ENCODE measurements at places on chromosomes 2 and 18.

- DNase-seq: no peak
Measured at GRCh38 chr2:14756981-14757657, 124.6 kb downstream of the LRATD1 start.

- DNase-seq: no peak
Measured at GRCh38 chr2:106334802-106335201, 133.4 kb downstream of the RGPD3 start.

DNA sequence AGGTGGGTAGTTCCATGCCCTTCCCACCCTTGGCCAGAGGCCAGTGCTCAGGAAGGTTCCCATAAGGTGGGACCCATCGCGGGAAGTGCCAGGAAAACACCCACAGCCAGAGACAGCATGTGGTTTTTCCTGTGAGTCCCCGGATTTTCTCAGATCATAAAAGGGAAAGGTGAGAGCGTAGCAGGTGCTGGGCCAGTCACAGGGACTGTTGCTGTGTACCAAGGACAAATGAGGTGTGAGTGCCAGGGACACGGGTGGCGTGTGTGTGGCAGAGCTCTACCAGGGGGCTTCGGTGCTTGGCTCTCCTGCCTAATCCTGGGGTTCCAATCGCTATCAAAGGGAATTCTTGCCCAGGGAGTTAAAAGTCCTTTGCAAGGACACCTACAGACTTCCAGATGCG lies 159.6 kb upstream of the SMAD2 start:
- DNase-seq: no peak

DNA sequence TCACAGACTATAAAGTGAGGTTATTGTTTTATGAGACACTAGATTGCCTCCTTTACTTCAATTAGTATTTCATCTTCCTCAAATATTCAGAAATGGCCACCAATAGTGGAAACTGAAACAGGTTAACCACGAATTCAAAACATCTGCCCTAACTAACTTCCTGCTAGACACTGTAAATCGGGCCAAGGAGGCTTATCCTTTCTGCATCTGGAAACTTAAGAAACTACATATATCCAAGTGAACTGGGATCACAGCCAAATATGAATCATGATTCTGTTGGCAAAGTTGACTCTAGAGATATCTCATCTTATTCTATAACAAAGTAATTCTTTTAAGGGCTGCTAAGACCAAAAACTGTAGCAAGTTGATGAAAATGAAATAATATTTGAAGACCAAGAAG lies 136.6 kb upstream of the ZC3H15 start:
- no peak for DNase-seq

- no peak for DNase-seq
Measured at GRCh38 chr18:78127041-78127440, 852.6 kb upstream of the SALL3 start.

DNA sequence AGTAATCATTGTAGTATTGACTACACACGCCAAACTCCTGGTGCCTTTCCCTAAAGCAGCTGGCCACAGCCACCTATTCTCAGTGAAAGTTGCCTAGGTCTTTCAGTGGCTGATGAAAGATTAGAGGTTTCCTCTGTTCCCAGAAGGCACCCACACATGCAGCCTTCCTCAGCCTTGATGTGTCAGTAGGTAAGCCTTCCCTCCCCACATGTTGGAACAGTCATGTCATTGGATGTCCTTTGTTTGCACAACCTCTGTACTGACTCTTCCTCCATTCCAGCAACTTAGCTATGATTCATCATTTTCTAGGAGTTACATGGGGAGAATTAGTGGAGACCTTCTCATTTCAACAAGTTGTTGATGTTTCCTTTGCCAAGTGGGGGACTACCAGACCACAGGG lies 630.8 kb upstream of the SLC39A10 start:
- no peak for DNase-seq

GRCh38 chr2:177667626-177668025 lies 275.1 kb downstream of the AGPS start:
- DNase-seq: no peak

- DNase-seq: no peak
Measured at GRCh38 chr18:5503740-5504139, 40.1 kb downstream of the EPB41L3 start.

DNA sequence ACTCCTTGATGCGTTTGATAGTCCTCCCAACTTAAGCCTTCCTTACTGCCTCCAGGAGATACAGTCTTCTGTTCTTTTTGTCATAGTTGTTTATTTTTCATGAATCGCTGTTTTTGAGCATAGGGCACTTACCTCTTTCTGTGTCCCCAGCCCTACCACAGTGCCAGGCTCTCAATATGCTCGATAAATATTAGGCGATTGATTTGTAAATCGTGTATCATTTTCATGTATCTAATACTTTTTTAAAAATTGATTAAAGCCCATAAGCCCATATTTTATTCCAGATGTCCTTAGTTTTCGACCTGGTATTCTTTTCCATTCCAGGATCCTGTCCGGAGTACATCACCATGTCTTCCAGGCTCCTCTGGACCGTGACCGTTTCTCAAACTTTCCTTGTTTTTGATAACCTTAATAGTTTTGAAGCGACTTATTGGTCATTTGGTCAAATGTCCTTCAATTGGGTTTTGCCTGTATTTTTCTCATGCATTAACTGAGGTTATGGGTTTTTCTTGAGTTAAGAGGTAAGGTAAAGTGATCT lies 444 bp upstream of the MMADHC start:
- no peak for DNase-seq

DNA sequence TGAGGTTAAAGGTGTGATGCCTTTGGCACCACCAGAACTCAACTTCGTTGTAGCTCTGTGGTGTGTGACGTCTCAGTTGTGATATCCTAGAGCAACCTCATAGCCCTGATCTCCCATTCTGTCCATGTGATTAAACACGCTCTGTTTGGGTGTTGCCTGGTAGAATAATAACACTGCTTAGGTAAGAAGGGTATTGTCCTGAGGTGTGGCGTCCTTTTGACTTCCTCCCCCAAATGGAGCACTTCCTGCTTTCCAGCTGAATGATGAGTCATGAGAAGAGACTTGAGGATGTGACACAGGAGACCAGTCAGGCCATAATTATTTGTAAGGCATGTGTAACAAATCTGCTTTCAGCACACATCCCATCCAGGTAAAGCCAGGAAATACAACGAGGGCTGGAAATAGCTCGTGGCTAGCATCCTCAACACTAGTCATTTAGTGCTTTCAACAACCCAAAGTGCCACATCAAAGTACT lies 100.7 kb downstream of the RAPGEF4 start:
- DNase-seq: no peak

GRCh38 chr2:3116371-3116770 lies 261.2 kb downstream of the EIPR1 start:
- DNase-seq: no peak

DNA sequence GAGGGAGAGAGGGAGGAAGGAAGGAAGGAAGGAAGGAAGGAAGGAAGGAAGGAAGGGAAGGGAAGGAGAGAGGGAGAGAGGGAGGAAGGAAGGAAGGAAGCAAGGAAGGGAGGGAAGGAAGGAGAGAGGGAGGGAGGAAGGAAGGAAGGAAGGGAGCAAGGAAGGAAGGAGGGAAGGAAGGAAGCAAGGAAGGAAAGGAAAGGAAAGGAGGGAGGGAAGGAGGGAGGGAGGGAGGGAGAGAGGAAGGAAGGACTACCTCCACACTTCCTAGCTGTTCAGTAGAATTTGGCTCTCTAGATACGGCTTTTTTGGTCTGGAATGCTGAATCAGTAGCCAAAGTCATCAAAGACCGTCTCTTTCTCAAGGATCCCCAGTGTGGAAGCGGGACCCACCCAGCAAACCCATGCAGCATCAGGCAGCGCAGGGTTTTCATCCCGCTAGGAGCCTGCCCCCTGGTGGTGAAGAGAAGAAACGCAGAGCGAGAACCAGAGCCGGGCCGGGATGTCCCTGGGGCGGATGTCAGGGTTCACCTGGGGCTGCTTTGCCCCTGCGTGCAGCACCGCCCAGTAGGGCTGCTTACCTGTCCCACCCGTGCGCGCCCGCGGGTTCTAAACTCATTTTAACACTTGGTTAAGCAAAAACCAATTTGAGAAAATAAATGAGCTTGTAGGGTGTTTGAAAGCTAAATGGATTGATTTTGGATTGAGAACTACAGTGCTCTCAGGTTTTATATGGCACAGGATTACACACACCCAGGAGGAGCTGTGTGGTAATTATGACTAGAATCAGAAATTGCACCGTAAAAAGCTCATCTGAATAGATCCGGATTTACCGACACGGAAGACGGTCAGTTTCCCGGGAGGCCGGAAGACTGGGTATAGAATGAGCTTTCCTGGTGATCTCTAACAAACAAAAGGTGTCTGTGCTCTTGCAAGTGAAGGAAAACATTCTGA lies 48.1 kb upstream of the ARL4C start:
- DNase-seq: peak; percentile 11

DNA sequence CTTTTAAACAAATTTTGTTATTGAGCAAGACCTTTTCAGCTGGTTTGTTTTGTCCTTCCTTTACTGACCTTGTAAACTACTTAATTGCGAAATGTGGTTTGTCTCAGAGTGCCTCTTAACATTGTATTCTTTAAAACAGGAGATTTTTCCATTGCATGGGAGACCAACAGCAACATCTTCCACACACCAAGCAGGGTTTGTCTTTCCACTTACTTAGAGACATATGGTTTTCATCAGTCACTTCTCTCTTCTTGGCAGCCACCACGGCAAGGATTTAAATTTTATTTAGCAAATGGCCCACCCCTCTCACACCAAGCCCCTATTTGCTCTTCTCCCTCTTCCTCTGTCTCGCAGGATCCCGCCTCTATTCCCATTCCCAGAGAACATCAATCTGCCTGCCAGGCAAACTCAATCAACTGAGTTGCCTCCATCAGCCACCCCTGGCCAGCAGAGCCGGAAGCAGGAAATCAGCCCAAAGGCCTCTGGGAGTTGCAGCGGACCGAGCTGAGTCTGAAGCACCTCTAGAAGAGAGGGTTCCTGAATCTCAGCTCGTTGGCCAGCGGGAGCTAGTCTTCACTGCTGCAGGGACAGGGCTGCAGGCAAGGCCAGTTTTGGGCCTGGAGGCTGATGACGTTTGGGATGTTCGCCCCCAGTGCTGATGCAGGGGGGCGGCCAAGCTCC lies 11.3 kb upstream of the CIB4 start:
- no peak for DNase-seq

DNA sequence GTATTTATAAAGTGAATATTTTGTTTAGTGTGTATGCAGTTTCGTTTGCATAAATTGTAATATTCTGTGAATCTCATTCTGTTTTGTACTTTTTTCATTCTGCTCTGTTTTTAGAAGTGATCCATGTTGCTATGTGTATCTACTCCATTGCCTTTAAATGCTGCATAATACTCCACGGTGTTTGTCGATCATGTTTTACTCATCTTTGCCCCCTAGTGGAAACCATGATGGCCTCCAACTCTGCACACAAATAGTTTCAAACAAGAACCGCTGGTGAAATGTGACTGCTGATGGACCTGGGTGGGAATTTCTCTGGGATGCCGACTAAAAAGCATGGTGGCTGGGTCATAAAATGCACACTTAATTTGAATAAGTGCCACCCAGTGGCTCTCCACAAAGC lies 32.0 kb upstream of the SKOR2 start:
- no peak for DNase-seq

- DNase-seq: no peak
Measured at GRCh38 chr2:12750166-12750905, 33.6 kb downstream of the TRIB2 start.

DNA sequence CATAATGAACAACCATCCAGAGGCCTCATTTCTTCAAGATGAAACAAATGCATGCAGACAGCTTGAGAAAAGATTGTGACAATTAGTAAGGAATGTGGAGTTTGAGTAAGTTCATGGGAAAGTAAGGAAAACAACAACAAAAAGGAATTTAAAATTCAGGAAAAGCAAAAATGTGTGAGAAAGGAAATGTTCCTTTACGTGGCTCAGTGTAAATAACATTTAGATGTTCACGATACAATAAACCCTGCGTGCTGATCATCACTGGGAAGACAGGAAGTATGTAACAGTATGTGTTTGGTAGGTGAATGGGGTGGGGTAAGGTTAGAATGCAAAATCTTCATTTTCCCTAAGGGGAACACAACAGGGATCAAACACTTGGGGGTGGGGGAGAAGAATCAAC lies 72.7 kb downstream of the TRIP12 start:
- DNase-seq: no peak

GRCh38 chr2:219155054-219155644 lies 5.5 kb downstream of the NHEJ1 start:
- no peak for DNase-seq

GRCh38 chr2:194203898-194204297 lies 1453.1 kb upstream of the SLC39A10 start:
- DNase-seq: no peak

DNA sequence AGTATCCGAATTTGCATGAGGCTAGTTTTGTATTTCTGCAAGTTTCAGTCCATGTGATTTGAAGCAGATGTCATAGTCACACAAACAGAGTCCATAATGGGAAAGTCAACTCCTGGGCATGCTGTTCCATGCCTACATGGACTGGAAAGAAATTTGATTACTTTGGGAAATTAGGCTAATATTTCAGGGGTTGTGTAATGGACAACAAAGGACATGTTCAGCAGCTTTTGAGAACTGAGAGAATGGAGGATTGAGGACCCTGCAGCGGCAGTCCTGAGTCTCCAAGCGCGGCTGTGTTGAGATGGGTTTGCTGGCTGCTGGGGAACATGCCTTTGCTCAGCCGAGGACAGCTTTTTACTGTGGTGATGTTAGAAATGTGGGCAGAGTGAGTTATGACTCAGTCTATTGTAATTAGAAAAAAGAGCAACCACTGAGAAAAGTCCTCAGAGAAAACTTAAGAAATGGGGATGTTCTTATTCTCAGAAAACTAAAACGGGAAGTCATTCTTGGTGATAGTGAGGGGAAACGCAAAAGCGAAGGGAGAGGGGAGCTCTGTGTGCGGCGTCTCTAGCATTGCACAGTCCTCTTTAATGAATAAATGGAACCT lies 149.2 kb downstream of the FAM210A start:
- DNase-seq: no peak
